ENCODE measurements at places on chromosomes 2 and 18. TPM values are rescaled to one million over a fixed set of nuclear protein-coding genes. Genes with fewer than 3 reads are reported as not detected.

SEPTIN10 gene
- total RNA-seq: 109 TPM

- H3K27ac ChIP-seq: no peak overlapping the region
- H3K27me3 ChIP-seq: no peaks in the 10 kb centered on the region
- H3K4me3 ChIP-seq: no peak overlapping the region
- no peak for DNase-seq
Observed at GRCh38 chr2:9692456-9693195, 61.8 kb upstream of the YWHAQ start.

DNA sequence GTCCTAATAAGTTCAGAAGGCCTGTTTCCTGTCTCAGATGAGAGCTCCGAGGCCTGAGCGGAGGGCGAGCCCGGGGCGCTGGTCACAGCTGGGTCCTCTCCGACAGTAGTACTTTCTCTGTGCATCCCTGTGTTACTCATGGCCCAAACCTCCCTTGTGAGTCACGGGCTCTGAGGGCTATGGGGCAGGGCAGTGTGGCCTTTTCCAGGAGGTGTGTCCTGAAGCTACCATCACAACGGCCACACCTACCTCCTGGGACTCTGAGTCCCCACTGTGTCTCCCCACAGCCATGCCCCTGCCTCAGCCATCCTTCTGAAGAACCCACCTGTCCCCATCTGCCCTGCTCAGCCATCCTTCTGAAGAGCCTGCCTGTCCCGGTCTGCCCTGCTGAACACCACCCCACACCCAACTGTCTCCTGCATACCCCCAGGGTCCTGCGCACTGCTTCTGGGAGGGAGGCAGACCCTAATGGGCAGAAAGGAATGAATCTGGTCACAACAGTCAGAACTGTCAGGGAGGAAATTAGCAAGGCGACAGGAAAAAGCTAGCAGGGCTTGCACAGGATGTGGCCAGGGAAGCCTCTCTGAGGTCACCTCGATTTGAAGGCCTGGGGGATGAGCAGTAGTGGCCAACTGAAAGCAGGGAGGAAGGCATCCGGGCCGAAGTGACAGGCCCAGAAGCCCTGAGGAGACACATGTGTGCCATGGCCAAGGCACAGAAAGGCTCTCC lies 145.4 kb upstream of the RIOK3 start:
- DNase-seq: no peak
- no peak overlapping the region for H3K4me3 ChIP-seq
- H3K36me3 ChIP-seq: peaks cover 4% of the 10 kb centered on the region
- H3K27ac ChIP-seq: peak overlapping the region; percentile 73
- H3K4me1 ChIP-seq: peaks cover 52% of the 10 kb centered on the region

DNA sequence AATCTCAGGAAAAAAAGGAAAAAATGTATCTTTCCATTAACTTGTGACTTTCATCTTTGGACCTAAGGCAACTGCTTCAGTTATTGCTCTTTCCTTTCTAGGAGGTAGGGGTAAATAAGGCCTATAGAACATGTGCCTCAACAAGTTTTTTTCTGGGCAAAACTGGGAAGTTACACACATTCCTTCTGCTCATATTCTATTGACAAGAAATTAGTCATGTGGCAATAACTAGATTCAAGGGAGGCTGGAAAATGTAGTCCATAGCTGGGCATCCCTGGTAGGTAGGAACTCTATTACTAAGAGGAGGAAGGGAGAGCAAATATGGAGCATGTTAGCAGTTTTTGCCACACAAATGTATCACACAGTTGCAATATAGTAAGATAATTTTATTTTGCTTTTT lies 37.7 kb upstream of the NEMP2 start:
- no peaks in the 10 kb centered on the region for H3K27me3 ChIP-seq
- H3K36me3 ChIP-seq: peaks cover 6% of the 10 kb centered on the region
- H3K4me3 ChIP-seq: no peak overlapping the region

DNA sequence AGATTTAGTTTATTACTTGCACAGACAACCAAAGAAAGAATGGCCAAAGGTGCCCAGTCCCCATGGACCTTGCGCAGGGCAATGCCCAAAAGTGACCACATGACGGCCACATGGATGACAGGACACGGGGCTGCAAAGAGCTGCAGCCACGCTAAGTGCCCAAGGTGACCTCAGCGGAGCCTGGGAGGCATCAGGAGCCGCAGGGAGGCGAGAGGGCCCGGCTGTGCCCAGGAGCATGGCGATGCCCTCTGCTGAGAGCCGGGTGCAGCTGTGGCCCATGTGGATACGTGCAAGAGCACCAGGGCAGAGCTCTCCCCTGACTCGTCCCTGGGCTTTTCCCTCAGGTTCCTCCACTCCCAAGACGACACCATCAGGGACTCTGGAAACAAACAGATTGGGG lies 14.7 kb downstream of the HES6 start:
- H3K36me3 ChIP-seq: peaks cover 9% of the 10 kb centered on the region
- no peak for DNase-seq
- H3K27me3 ChIP-seq: no peaks in the 10 kb centered on the region
- no peak overlapping the region for H3K27ac ChIP-seq
- H3K4me1 ChIP-seq: no peaks in the 10 kb centered on the region

DNA sequence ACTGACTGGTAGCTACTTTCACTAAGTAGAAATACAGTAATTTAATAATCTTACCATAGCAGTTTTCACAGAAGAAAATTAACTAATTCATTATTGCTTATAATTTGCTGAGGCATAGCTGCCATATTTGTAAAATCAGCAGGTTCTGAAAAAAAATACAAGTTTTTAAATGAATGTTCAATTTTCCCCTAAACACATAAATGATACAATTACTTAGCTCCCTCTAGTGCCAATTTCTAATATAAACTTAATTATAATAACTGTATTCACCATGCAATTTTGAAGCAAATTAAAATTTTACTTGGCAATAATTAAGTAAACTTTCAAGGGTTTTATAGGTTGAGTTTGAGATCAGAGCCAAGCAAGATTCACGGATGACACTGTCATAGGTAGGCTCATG lies 1321.6 kb upstream of the ACVR2A start:
- no peak for DNase-seq
- no peak overlapping the region for H3K27ac ChIP-seq
- H3K36me3 ChIP-seq: no peaks in the 10 kb centered on the region
- no peaks in the 10 kb centered on the region for H3K4me1 ChIP-seq

GRCh38 chr2:221204699-221205098 lies 367.4 kb downstream of the EPHA4 start:
- DNase-seq: no peak
- no peak overlapping the region for H3K27ac ChIP-seq
- no peaks in the 10 kb centered on the region for H3K36me3 ChIP-seq
- no peaks in the 10 kb centered on the region for H3K4me1 ChIP-seq
- no peak overlapping the region for H3K4me3 ChIP-seq

DNA sequence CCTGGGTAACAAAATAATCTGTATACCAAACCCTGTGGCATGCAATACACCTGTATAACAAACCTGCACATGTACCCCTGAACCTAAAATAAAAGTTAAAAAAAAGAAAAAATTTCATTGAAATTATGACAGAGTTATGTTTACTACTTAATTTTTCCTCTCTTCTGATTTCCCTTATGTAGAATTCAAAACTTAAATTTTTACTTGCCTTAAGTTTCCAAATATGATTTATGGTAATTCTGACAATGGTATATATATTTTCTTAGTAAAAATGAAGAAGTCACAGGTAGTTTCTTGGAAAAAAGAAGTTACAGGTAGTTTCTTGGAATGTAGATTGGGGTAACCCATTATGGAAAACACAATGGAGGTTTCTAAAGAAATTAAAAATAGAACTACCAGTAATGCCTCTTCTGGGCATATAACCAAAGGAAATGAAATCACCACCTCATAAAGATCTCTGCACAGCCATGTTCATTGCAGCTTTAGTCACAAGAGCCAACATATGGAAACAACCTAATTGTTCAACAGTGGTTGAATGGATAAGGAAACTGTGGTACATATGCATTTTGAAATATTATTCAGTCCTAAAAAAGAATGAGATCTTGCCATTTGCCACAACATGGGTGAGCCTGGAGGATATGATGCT lies 164.9 kb downstream of the BABAM2 start:
- no peak for DNase-seq
- H3K27ac ChIP-seq: no peak overlapping the region
- no peak overlapping the region for H3K4me3 ChIP-seq

- peak overlapping the region; percentile 99 for H3K27ac ChIP-seq
- peak overlapping the region; percentile 99 for H3K4me3 ChIP-seq
- peaks cover 25% of the 10 kb centered on the region for H3K4me1 ChIP-seq
- DNase-seq: no peak
- H3K36me3 ChIP-seq: no peaks in the 10 kb centered on the region
Observed at GRCh38 chr2:15561574-15562344, 625 bp upstream of the NBAS start.

GRCh38 chr18:42801706-42802105 lies 313.8 kb downstream of the RIT2 start:
- H3K4me3 ChIP-seq: no peak overlapping the region
- no peaks in the 10 kb centered on the region for H3K4me1 ChIP-seq
- no peak overlapping the region for H3K27ac ChIP-seq
- DNase-seq: no peak
- H3K36me3 ChIP-seq: no peaks in the 10 kb centered on the region

CFAP210 gene
- total RNA-seq: 0.94 TPM
